RWPE2 (cell line): ENCODE measurements at places on chromosomes 11 and 22.

GRCh38 chr11:105227363-105227762 is 87.8 kb upstream of the CARD18 start:
- no peak for DNase-seq

DNA sequence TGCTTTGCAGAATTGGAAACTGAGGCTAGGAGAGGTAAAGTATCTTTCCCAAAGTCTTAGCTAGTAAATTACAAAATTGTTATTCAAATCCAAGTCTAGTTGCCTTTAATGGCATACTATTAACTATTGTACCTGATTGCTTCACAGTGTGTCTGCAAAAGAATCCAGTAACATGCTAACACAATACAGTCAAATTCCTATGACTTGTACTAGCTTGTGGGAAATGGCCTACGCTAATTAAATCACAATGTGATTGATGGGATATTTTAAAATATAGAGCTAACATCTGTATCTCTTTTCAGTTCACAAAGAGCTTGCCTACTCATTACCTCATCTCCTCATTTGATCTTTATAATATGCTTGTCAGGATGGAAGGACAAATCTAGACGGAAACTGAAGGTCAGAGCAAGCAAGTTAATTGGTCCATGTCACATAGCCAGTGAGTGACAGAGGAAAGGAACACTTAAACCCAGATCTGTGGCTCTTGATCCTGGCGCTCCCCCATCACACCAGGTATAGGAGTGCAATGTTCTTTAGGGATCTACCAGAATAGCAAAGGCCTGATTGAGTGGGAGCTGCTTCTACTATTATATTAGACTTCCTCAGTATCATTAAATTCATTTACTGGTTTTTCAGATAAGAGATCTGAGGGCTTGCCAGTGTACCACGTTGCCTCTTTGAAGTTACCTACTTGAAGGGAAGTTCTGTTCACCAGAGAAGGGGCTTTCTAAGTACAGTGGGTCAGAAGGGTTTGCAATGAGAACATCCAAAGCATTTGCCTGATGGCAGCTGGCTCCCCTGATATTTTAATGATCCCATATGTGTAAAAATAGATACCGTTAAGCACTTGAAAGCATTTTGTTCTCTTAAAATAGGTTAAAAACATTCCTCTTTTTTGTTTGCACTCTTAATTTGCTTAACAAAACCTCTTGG is 213.6 kb upstream of the SESN3 start:
- DNase-seq, result no peak

DNA sequence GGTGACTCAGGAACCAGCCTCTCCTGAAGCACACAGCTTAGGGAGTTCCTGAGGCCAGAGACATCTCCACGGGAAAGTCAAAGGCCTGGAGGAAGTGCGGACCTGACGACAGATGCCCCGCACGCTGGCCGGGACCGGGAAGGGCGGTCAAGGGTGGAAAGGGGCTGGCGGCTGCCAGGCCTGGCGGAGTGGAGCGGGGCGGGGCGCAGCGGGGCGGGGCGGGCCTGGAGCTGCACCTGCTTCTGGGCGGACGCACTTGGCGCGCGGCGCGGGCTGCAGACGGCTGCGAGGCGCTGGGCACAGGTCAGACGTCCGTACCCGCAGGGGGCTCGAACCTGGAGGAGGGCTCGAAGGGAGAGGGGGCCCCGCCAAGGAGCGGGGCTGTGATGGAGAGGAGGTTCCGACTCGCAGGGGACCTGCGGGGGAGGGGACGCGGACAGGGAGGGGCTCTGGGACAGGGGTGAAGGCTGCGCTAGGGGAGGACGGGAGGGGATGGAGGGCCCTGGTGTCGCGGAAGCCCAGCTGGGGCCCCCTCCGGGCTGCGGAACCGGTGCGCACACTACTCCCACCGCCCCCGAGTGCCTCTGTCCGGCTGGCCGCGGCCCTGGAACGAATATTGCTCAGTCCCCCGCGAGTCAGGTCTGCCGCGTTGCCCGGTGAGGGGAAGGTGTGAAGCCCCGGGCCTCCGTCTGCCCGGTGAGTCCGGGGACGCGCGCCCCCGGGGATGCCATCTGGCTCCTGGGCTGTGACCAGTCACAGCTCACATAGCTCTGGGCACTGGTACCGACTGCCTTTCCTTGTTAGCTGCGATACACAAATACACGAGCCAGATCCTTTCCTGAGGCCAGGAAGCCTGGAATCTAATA is at the start of gene TMEM45B:
TSS of gene TMEM45B (plus strand) at position 253 of the 866 bp plus-strand sequence. CDS start 36,635 bp downstream, outside the sequence.
- DNase-seq, result no peak

GRCh38 chr22:39233710-39234471 is 10.9 kb downstream of the PDGFB start:
- DNase-seq, result no peak

GRCh38 chr11:126464796-126465195 is 109.3 kb downstream of the ST3GAL4 start:
- no peak for DNase-seq
